ENCODE measurements at places on chromosomes 12 and 14.

GRCh38 chr14:30757082-30757481, 117.3 kb upstream of the COCH start:
- DNase-seq = no peak

- no peak for DNase-seq
Measured at GRCh38 chr12:49030714-49031572, 12.4 kb upstream of the PRKAG1 start.

GRCh38 chr14:95935228-95935822, 58.7 kb downstream of the TUNAR start:
- no peak for DNase-seq

DNA sequence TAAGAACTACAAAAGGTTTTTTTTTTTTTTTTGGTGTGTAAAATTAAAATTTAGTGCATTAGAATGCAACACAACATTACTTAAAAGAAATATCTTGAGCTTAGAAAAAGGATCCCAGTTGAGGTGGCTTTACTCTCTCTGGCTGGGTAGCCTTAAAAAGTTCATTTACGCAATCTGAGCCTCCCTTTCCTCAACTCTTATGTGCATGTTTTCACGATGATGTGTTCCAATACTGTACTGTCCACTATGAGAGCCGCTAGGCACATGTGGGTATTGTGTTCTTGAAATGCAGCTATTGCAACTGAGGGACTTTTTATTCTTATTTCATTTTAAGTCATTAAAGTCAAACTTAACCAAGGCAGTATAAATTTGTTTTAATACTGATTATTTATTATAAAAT, 460.9 kb upstream of the SYT1 start:
- no peak for DNase-seq

DNA sequence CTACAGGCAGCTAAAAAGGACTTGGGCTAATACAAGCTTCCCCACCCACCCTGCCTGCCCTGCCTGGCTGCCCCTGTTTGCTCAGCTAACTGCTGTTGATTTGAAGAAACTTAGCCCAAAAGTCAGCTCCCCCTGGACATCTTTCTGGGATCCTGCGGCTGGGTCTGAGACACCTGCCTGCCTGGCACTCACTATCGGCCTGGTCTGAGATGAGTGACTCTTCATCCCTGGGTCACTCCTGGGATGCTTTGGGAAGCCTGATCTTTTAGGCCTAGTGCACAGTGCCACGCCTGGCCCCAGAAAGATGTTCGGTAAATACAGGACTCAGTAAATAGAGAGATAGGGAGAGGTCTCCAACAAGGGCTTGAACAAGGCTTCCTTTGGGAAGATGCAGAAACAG, 211.3 kb upstream of the DIO3 start:
- DNase-seq = no peak

GRCh38 chr12:114164351-114164750, 198.2 kb upstream of the RBM19 start:
- DNase-seq = no peak

DNA sequence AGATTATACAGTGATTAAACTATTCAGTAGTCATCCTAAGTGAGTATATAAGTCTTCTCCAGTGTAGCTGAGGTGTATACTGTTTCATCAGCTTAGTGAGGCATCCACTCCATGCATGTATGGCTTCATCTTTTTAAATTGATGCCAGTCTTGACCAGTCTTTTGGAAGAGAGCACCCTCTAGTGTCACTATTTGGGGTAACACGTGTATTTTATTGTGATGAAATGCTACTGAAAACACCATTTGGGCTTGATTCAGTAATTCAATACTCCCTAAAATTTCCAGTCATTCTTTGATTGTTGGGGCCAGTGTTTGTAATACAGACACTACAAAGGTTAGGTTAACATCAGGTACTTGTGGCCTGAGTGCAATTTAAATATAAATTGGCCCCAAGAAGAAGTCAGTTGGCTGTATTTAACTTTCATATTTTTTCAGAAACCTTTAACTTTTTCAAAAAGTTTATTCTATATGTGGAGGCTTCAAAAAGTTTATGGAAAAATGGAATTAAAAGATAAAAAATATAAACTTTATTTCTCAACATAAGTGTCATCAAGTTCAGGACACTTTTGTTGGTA, 35.3 kb downstream of the MIPOL1 start:
- no peak for DNase-seq

DNA sequence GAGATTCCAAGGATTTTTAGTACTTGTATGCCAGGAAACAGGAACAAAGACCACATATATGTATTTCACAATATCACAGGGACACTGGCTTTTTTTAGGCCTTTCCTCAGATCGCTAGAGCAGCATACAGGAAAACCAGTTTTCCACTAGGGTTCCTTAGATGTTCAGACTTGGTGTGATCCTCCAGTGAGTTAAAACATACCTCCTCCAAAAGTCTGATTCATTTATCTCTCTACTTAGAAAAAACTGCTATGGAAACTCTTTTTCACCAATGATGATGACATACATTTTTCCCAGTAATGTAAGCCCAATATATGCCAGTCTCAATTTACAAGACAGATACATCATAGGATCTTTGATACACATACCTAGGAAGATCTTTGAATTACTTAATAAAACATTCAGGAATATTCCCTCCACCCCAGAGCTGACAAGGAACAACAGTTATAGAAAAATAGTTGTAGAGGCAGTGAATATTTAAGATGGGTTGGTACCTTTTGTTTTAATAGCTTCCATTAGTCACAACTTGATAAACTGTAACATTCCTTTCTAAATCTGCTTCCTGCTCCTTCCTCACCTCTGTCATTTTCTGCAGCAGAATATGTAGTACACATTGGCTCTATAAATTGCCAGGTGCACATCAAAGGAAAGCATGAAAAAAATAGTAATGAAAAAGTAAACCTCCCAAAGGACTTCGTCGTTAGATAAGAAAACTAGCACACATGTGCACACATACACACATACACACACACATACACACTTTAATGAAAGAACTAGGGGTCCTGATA, 27.5 kb downstream of the BCAT1 start:
- DNase-seq = peak; percentile 56

DNA sequence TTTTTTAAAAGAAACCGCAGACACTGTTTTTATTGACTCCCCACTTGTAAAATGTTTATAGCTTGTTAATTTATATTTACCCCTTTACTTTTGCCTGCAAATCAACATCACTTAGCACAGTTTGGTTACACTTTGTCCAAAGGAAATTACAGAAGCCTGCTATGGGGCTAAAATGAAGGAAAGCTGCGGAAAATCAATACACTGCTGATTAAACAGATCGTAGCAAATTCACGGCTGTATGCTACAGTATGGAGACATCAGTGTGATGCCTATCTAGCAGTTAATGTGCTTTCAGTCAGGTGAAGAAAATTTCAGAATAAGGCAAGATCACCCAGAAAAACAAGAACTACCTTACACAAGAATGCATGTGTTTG, 110.0 kb downstream of the FOXG1 start:
- no peak for DNase-seq

GRCh38 chr14:22315336-22315735, 273.7 kb downstream of the DAD1 start:
- no peak for DNase-seq

GRCh38 chr14:76771437-76771980, 10.2 kb downstream of the VASH1 start:
- DNase-seq = no peak

DNA sequence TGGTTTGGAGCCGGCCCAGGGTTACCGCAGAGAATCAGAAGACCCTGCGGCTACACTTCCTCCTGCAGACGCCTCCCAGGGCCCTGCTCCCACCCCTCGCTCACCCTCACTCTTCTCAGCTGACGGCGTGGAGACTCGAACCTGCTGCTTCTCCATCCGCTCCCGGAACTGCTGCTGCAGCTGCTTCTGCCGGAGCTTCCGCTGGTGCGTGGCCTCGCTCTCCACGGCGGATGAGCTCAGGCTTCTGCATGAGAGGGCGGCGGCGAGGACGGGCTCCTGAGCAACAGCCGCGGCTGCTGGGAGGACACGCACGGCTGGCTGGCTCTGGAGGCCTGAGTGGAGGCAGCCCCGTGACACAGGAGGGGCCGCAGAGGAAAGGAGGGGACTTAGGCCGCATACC, 33.3 kb downstream of the RAD52 start:
- no peak for DNase-seq

DNA sequence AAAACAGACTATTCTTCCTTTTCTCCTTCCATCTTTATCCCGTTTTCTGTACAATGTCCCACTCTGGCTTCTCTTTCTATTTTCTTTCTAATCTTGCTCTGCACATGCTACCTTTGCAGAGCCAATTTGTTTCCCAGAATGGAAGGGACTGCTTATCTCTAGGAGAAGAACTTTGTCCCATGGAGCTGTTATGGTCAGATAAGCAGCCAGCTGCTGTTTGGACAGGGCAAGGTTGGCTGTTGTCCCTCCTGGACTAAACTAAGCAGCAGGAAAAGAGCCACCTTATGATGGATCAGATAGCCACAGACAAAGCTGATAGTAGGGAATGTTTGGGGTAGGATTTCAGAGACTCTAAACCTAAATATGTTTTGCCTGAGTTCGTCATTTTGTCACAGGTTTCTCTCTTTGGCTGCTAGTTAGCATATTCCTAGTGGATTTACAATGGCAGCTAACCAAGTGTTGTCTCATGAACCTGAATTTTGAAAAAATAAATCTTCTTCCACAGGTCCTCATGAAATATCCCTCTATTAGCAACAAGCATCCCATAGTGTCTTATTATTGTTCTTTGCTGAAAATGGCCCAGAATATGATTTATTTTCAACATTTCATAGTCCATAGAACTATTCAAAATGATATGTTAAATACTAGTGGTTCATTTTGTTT, 262.8 kb downstream of the SLC16A7 start:
- DNase-seq = no peak

DNA sequence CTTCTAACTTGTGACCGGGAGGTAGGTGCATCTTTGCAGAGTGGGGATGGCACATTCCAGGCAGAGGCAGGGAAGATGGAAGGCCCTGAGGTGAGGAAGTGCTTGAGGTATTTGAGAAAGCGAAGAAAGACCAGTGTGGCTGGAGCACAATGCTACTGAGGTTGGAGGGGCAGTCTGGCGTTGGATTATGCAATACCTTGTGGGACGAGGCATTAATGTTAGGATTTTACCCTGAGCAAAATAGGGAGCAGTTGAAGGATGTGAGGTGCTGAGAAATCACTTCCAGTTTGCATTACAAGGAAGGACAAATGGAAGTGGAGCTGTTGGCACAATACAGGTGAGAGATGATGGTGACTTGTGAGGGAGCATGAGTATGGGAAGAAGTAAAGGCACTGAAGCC, 145.5 kb downstream of the KCNA5 start:
- DNase-seq = no peak

GRCh38 chr14:80587096-80587724, 354.3 kb downstream of the CEP128 start:
- no peak for DNase-seq

DNA sequence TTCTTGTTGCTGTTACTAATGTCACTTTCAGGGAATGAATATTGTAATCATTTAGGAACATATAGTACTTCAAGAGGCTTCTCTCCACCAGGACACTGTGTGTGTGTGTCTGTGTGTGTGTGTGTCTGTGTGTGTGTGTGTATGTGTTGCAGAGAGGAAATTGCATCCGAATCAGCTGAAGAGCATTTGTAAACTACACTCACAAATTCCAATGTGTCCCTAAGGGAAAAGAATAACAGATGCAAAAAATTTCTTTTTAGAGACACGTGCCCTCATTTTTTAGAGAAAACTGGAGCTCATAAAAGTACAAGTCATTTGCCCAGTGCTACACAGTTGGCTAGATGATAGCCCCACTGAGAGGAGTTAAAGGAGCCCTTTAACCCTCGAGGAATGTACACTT, 168.8 kb downstream of the ANO4 start:
- DNase-seq = no peak

DNA sequence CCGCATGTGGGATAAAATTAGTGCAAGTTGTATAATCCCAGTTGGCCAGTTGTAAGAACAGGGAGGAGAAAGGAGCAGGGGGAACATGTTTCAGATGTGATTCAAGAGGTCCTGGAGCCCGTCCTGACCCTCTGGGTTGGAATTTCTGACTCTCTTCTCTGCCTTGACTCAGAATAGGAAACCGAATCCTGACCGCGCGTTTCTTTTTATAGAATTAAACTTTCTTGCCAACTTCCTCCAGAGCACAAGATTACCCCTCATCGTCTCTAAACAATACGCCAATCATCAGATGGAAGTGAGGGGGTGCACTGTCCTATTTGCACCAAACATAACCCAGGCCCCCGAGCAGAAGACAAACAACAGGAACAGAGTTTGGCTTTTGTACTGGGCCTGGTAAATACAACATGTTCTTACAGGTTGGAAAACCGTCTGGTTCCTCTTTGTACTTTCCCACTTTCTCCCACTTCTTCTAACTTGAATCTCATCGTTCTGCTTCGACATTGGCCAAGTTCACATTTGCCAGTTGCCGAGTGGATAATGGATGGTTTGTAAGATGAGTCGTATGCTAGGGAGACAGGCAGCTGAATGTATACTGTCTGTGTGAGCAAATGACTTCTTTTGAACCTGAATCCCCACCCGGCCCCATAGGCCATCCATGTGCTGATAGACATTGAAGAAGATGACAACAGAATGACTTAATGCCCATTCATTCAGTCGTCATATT, 42.6 kb upstream of the MED13L start:
- DNase-seq = peak; percentile 13

- no peak for DNase-seq
Measured at GRCh38 chr14:104342435-104343293, 204.3 kb downstream of the KIF26A start.

- no peak for DNase-seq
Measured at GRCh38 chr12:58809064-58809607, 111.2 kb downstream of the LRIG3 start.

DNA sequence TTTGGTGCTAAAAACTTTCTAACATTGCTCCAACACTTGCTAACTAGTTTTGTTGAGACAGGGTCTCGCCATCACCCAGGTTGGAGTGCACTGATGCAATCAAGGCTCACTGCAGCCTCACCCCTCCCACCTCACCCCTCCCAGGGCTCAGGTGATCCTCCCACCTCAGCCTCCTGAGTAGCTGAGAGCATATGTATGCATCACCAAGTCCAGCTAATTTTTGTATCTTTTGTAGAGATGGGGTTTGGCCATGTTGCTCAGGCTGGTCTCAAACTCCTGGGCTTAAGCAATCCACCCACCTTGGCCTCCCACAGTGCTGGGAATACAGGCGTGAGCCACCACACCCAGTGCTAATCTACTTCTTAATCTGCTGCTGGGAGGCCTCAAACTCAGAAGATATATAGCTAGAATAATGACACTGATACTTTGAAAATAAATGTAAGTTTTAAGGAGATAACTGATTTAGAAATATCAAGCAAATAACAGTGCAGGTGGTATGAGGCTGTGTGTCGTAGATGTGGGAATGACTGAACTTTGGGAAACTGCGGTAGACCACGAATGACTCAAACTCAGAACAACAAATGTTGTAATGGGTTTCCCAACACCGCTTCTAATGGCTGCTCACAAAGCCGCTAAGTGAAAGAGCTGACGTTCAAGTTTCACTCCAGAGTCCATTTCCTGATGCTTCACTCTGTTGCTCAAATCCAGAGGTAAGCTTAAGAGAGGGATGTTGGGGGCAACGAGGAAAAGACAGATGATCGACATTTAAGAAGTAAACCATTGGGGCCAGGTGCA, 10.0 kb downstream of the TMCC3 start:
- DNase-seq = no peak

- no peak for DNase-seq
Measured at GRCh38 chr14:50932592-50933495, 11.4 kb downstream of the PYGL start.

GRCh38 chr14:102445066-102445465, 64.5 kb downstream of the ANKRD9 start:
- DNase-seq = no peak
